AG20443 (cell line): ENCODE measurements at places on chromosomes 1 and 21.

DNA sequence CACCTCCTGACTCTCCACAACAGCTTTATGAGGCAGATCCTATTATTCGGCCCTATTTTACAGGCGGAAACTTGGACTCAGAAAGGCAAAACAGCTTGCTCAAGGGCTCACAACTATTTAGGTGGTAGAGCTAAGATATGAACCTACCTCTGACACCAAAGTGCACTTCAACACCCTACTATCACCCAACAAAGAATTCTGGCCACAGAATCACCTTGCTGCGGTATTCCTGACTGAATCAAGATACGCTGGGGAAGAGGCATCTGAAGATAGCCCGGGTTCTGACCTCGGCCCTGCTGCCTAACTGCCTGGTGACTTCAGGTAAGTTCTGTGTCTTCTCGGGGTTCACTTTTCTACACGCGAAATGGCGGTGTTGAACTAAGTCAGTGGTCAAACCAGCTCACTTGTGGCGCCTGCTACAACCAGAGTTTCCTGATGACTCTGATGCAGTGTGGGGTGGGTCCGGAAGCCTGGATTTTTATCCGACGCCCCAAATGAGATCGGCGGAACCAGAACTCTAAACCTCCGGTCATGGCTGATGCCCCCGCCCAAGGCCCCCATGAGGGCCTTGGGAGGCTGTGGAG lies 608 bp downstream of the PEF1 start:
- DNase-seq, result no peak

DNA sequence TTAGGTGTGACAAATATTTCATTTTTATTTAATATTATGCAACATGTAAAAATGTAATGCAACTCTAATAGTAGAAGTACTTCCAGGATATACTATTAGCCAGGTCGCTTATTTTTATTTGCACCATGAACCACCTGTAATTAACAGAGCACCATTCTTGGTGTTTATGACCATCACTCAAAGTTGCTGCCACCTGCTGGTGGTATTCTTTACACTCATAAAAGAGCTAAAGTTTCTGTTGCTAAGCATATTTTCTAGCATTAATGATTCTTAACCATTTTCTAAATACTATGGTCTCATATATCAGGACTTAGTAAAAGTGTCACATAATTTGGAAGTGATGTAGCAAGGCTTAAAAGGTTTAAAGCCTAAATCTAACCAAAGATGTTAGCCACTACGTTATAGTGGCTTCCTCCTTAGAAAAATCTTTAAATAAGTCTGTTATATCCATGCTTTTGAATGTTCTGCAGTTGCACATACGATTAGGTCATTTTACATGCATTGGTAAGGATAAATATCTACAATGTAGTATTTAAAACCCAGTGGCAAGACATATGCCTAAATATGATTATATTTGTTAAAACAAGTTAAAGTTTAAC lies 244.5 kb downstream of the NEGR1 start:
- DNase-seq, result peak; percentile 25

- no peak for DNase-seq
Measured at GRCh38 chr21:43328958-43329691, 97.8 kb downstream of the SIK1 start.

- DNase-seq, result no peak
Measured at GRCh38 chr1:5571438-5571837, 420.8 kb downstream of the NPHP4 start.

DNA sequence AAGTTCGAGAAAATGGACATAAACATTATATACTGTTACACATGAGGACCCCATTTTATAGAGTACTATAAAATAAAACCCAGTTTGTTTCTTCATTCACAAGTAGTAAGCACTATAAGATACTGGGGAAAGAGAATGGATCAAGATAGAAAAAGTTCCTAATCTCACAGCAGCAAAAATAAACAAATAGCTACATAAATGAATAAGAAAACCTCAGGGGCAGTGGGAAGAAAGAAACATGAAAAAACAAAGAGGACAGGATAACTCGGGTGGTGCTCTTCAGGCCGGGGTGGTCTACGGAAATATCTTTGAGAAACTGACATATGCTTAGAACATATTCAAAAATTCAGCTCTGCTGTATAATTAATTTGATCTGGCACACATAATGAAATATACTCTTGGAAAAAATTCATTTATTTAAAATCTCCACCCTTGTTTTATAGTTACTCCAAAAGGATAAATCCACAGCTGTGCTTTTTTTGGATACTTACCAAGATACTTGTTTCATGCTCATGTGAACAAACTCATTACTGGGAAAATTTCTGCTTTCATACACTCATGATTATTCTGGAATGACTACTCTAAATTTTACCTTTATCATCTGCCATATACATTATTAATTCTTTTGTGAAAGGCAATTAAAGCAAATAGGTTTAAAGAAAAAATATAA lies 20.0 kb downstream of the CEP170 start:
- peak; percentile 21 for DNase-seq

- peak; percentile 17 for DNase-seq
Measured at GRCh38 chr1:84146411-84147032, 2.5 kb downstream of the PRKACB start.

DNA sequence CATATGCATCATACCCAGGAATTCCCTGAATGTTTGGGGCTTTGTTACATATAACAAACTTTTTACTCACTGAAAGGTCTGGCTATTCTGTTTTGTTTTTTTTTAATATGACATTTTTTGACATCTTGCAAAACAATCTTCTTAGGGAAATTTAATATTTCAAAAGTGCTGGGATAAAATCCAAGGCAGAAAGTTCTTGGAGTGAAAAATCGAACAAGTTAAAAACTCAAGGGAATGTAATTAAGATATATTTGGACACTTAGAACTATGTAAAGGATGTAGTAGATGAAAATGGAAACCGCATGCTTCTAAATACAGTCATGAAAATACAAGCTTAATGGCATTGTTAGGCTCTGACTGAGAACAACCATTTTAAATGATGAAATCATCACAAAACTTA lies 8.6 kb downstream of the CHODL start:
- DNase-seq, result no peak

GRCh38 chr1:6859415-6860343 lies 74.4 kb downstream of the CAMTA1 start:
- peak; percentile 74 for DNase-seq

- DNase-seq, result no peak
Measured at GRCh38 chr1:2466958-2467554, 9.0 kb upstream of the PLCH2 start.

- no peak for DNase-seq
Measured at GRCh38 chr1:19512545-19512944, 27.2 kb upstream of the CAPZB start.

DNA sequence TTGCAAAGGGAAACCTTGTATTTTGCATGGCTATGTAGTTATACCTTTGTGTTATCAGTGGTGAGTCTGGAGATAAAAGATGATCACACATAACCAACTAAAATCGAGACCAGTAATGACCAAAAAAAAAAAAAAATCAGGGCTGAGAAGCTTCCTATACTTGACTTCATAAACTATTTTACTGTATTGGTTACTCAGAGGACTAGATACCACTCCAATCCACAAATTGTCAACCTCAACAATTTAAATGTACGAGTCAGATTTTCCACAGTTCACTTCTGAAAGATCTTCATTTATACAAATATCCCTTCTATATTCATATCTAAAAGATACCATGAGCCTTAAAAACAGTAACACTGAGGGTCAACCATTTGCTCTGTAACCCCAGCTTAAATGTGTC lies 71.7 kb downstream of the NRIP1 start:
- no peak for DNase-seq

- peak; percentile 32 for DNase-seq
Measured at GRCh38 chr1:201020721-201021629, 2.5 kb downstream of the KIF21B start.

- peak; percentile 85 for DNase-seq
Measured at GRCh38 chr21:39125752-39126485, 57.3 kb downstream of the PSMG1 start.
